Activated T-cell treated with anti-CD3 and anti-CD28 coated beads, Interleukin-2, amount 50 U/mL, for 24 hours (primary cell): ENCODE measurements at places on chromosomes 5 and 9.

DNA sequence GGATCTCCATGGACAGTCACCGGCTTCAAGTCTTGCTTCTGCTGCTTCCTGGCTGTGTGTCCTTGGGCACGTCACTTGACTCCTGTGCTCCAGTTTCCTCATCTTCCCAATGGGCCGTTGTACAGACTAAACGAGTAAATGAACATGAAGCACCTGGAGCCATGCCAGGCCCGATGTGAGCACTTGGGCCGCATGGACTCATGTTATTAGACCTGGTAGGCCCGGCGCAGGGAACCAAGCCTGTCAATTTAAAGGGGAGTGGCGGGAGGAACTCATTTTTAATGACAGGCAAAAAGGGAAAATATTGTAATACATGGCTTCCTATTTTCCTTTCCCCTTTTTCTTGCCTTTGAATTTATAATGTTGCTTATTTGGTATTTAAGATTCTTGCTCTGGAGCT, 47.5 kb downstream of the TENT4A start:
- DNase-seq: no peak

DNA sequence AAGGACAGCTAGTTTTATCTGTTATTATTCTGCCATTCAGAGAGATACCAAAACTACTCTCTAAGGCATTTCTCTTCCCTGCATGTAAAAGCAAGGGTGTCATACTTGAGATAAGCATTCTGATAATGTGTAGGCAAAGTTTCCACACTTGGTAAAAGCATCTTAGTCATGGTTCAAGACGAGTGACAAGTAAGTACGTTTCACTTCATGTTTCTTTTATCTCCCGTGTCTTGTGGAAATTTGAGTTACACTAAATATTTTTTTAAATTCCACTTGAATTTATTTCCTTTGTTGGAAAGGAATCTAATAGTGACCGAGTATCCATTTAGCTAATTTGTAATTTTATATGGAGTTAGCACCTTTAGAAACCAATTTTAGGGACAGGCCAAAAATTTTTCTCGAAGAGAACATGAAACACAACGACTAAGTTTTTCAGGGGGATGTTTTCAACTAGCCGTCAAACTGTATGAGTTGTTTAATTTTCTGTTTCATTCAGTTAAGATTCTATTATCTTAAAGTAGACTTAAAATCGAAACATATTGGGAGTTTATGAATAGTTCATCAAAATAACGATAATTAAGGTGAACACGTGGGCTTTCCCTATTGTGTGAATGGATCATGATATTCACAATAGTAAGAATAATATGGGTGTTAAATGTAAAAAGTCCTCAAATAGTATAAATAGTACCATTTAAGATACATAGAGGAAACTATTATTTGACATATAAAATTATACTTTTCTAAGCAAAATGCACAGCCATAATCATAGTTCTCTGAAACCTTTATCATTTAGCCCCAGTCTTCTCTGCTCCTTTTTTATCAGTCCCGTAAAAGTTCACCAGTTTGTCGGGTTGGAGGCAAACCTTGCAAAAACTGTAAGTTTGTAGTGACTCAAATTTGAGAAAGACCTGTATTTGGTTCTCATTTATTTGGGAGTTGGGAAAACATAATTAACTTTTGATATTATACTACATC, 1.6 kb downstream of the RFESD start:
- DNase-seq: no peak

DNA sequence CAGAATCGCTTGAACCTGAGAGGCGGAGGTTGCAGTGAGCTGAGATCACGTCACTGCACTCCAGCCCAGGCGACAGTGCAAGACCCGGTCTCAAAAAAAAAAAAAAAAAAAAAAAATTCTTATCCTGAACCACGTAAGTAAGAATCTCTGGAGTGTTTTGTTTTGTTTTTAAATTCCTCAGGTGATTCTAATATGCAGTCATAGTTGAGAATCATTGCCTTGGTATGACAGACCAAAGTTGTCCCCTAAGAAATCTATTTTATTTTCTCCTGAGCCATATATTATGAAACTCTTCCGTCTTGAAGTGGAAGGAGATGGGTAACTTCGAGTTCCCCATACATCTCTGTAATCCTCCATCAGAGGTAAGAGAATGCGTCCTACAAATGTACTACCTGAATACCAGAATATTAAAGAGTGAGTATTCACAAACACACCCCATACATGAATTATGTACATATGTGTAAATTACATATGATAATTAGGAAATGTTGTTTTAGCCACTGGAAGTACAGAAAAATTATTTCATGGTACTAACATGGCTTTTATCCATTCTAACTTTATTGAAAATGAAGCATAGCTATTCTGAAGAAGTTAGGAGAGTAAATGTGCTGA, 26.7 kb upstream of the SVEP1 start:
- no peak for DNase-seq

- DNase-seq: no peak
Observed at GRCh38 chr5:59234236-59234635, 651.4 kb downstream of the RAB3C start.

GRCh38 chr9:19229595-19230354, 718 bp upstream of the DENND4C start:
- DNase-seq: no peak

- DNase-seq: no peak
Observed at GRCh38 chr5:139652788-139653241, 4.7 kb downstream of the CXXC5 start.

- DNase-seq: no peak
Observed at GRCh38 chr5:9396285-9396770, 149.5 kb downstream of the SEMA5A start.

DNA sequence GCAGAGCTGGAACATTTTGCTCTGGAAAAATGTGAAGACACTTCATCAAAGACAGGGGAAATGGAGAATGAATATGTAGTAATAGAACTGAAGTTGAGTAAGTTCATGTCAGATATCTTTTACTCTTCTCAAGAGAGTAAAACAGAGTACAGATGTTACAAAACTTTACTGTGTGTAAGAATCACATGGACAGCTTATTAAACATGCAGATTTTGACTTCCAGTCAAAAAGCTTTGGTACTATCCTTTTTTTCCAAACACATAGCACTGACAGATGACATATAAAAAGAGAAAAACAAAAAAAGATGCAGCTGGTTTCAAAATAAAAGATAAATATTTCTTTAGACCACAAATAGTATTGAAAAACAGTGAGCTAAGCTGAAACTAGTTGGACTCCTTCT, 115.4 kb downstream of the FBN2 start:
- DNase-seq: no peak

DNA sequence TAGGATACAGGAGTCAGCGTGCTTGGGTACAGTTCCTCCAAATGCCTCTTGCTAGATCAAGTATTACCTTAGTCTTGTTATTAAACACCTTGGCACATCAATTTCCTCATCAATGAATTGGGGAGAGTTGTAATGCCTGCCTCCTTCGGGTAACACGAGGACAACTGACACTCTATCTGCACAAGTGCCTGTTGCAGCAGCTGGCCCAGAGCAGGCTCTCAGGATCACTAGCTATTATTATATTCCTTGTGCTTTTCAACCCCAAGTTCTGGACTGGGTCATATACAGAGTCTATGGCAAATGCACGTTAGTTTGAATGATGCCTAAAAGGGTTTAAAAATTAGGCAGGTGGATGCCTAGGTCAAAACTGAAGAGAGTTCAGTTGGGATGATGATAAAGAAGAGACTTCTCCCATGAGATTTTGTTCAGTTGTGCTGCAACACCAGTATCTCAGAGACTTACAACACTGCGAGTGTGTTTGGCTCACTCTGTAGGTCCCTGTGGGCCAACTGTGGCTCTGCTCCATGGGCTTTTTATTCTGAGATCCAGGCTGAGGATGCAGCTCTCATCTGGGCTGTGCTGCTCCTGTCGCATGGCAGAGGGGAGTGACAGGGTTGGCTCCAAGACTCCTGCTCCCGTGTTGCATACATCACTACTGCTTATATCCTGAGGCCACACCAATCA, 41.1 kb upstream of the TEX48 start:
- DNase-seq: no peak

DNA sequence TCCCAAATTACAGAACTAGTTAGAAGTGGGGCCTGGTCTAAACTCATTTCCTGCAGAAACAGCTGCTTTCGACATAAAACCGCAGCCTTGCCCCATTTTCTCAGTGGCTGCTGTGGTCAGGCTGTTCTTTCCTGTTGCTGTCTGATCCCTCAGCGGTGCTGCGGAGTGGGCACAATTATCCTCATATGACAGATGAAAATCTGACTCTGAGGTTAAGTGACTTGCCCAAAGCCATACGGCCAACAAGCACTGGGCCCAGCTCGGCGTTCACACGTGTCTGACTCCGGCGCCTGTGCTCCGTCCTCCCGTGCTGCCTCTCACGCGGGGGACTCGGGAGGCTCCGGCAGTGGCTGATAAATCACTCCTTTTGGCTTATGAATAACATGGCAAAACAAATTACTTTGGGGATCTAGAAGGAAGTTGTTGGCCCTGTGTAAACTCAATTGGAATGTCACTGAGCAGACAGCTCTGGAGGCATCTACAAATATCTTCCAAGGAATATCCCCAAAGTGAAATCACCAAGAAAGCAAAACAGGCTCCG, 142.6 kb upstream of the LMX1B start:
- peak; percentile 77 for DNase-seq

GRCh38 chr9:35656831-35657545, 831 bp downstream of the RMRP start:
- no peak for DNase-seq

DNA sequence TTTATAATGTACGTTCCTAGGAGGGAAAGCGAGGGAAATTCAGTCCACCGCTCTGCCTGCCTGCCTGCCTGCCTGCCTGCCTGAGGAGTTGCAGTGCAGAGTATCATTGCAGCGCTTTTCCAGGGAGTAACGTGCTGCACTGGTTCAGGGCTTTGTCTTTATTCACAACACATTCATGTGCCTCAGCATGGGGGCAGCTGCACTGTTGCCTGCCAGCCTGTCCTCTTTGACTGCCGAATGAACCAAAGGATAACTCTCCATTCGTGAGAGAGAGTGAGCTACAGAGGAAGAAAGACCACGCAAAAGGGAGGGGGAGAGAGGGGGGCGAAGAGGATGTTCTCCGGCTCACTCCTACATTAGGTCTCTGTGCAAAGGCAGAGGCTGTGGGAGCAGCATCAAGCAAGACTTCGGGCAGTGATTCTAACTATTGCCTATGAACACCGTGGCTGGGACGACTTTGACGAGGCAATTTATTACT, 791.2 kb downstream of the MAT2B start:
- DNase-seq: no peak

- no peak for DNase-seq
Observed at GRCh38 chr5:67453111-67453905, 256.7 kb upstream of the CD180 start.

- DNase-seq: no peak
Observed at GRCh38 chr9:110207071-110207641, 803 bp downstream of the C9orf152 start.

- no peak for DNase-seq
Observed at GRCh38 chr9:112753725-112754124, 3.2 kb downstream of the SNX30 start.

GRCh38 chr5:39424736-39425637, at the start of gene DAB2:
TSS of gene DAB2 (minus strand) at chr5:39424980. CDS start at chr5:39394320, 30,660 bp downstream.
- peak; percentile 66 for DNase-seq

DNA sequence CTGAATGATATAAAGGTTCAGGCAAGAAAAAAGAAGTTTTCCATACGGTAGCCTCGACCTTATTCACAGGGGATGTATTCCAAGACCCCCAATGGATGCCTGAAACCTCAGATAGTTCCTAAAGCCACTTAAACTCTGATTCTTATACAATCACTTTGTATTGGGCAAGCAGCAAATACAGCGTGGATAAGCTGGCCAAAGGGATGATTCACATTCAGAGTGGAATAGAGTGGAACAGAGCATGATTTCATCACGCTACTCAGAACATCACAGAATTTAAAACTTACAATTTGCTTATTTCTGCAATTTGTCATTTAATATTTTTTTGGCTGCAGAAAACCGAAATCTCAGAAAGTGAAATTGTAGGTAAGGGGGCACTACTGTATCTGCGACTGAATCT, 40.5 kb upstream of the CDH18 start:
- DNase-seq: no peak

GRCh38 chr5:58322453-58322852, 137.4 kb downstream of the PLK2 start:
- DNase-seq: no peak

GRCh38 chr9:134501761-134502265, 139.8 kb upstream of the COL5A1 start:
- DNase-seq: no peak

DNA sequence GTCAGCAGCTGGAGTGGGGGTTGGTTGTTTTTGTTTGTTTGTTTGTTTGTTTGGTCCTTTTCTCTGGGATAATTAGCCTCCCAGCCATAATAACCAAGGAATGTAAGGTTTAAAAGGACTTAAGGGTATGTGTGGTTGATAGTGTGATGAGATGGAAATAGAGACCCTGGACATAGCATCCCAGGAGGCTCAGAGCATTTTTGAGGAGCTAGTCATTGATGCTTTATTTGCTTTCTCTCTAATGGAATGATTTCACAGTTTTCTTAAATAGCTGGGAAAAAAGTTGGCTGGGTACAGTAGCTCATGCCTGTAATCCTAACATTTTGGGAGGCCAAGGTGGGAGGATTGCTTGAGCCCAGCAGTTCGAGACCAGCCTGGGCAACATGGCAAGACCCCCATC, 45.1 kb downstream of the TTC1 start:
- no peak for DNase-seq

- DNase-seq: no peak
Observed at GRCh38 chr5:78647838-78648358, 674 bp downstream of the LHFPL2 start.

DNA sequence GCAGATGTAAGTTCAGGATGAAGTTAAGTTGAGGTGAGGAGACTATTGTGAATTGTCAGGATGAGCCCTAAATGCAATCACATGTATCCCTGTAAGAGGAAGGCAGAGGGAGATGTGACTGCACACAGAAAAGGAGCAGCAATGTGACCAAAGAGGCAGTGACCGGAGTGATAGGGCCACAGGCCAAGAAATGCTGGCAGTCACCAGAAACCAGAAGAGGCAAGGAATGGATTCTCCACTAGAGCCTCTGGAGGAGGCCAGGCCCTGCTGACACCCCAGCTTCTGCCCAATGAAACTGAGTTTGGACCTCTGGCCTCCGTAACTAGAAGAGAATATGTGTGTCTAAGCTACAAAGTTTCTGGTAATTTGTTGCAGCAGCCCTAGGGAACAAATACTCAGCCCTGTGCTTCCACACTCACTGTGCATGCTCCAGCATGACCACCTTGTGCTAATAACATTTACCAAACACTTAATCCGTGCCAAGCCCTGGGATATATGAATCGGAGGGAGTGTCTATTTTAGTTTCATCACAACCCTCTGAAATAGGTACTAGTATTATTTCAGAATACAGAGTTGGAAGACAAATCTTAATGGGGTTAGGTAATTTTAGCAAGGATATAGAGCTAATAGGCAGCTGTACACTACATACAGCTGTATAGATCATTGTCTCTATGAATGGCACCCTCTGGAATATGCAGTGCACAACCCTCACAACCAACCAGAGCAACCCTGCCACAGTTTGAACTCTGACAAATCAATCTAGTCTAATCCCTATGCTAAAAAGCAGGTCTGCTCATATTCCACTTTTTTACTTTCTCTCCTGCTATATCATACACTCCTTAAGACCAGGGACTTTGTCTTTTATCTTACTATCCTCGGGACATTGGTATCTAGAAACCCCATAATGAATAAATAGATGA, 7.8 kb upstream of the GPX8 start:
- DNase-seq: no peak
